T follicular helper cell (primary cell): ENCODE measurements at places on chromosomes 5 and 9.

GRCh38 chr9:137504432-137504777 lies 45.3 kb upstream of the NSMF start:
- no peak for DNase-seq

DNA sequence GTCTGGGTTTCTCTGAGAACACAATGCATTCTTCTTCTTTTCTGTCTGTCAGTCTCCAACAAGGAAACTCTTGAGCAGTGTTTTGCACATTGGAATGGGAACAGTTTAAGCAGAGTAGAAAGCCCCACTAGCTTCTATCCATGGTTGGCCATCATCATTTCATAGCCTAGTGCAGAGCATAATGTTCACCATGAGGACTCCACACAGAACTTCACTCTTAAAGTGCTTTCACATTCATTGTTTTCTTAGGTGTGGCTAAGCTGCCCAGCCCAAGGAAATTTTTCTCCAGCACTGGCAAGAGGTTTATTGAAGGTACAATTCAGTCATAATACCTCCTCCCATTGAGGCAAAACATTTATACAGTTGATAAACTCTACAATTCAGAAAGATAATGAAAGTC lies 503.0 kb upstream of the CD180 start:
- DNase-seq = no peak

DNA sequence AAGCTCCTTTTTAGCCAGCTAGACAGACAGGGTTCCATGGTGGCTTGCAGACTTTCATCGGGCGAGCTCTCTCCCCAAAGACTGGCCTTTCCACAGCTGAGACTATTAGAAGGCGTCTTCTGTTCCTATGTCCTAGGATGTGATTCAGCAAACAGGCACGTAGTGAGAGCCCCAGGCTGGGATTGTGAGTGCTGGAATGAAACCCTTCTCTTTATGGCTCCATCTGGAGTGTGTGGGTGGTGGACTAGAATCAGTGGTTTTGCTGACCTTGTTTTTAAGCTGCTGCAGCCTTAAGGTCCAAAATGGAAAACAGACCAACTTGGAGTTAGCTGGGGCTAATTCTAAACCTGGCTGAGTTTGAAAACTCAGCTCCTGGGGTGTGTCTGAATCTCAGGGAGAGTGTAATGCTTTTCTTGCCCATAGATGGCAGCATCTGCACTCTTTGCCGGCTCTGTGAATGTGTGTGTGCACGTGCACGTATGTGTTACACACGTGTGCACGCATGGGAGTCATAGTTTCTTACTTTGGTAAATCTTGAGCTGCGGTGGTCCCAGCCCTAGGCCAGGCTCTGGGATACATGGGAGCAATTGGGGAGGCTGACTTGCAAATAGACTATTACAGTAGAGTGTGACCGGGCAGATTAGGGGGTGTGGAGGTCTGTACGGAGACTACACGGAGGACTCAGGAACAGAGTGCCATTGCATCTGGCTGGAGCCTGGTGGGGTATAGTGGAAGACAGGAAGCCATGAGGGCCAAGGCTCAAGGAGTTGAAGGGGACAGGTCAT lies 10.7 kb downstream of the GSN start:
- no peak for DNase-seq

DNA sequence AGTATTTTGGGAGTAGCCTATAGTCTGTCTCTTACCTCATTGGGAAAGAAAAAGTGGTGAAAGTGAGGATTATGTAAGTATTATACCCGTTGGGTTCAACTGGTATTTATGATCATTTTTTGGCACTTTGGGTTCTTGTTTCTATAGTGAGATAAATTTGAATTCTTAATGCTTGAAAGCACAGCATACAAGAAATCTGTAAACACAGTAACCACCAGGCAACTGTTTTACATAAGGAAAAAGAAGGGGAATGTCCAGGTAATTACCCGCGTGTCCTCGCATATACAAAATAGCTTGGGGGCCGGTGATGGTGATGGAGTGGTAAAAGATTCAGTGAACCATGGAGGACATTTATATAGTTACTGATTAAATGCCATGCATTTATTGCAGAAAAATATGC lies 60.5 kb downstream of the BASP1 start:
- no peak for DNase-seq

DNA sequence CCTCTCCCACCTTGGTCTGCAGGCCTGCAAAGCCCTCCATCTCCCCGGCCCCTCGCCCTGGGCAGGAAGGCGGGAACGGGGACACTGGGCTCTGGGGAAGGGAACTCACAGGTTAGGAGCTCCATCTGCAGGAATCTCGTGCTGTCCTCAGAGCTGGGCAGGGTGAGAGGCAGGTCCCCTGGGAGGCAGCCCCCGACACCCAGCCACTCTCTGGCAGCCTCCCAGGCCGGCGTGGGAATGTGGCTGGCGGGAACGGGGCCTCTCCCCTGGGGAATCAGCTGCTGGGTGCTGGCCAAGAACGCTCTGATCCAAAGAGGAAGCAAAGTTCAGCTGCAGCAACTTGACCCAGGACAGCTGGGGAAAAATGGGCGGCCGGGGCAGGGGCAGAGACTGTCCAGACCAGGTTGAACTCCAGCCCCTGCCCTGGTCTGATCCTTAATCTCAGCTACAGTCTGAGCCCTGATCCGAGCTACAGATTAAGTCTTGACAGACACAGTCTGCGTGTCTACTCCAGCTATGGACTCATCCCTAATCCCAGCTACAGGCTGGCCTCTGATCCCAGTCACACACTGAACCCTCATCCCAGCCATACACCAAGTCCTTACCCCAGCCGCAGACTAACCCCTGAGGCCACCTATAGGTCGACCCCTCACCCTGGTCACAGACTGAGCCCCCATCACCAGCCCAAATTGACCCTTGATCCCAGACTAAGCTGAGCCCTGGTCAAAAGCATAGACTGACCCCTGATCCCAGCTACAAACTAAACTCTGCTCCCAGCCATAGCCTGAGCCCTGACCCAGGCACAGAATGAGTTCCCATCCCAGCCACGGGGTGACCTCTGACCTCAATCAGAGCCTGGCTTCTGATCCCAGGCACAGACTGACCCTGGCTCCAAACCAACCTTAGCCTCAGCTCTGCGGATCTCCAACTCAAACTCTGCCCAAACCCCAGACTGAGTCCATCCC lies 37.3 kb upstream of the EGFL7 start:
- DNase-seq = no peak

DNA sequence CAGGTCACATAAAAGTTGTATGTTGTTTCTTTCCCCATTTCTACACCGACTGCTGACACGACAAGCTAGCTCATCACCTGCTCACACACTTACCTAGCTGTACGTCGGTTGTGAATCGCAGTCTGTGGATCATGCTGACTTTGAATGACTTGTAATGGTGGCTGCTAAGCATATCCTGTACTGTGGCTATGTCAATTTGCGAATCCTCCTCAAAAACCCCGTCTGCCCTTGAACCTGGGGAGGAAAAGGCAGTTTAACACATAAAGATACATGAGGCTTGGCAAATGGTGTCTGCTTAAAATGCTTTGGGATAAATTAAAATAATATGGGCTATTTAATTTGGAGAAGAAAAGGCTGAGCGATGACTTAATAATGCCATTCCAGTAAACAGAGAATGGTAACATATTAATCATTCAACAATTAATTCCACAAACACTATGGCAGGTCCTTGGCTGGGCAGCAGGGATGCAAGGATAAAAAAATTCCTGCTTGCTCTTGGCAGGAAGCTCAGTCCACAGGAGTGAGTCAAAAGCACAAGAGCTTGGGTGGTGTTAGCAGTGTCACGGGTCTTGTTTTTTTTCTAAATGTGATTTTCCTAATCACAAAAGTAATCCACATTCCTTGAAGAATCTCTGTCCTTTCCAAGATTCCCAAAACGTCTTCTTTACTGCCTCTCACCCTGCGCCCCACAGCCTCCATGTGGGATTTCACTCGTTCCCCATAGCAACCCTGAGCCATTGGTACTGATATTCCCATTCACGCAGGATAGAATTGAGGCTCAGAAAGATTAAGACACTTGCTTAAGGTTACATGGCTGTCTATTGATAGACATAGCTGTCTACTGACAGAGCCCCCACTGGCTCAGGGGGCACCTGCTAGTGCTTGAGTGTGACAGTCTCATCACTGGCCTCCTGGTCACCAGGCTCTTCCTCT lies 222.4 kb downstream of the MAPKAP1 start:
- DNase-seq = no peak

DNA sequence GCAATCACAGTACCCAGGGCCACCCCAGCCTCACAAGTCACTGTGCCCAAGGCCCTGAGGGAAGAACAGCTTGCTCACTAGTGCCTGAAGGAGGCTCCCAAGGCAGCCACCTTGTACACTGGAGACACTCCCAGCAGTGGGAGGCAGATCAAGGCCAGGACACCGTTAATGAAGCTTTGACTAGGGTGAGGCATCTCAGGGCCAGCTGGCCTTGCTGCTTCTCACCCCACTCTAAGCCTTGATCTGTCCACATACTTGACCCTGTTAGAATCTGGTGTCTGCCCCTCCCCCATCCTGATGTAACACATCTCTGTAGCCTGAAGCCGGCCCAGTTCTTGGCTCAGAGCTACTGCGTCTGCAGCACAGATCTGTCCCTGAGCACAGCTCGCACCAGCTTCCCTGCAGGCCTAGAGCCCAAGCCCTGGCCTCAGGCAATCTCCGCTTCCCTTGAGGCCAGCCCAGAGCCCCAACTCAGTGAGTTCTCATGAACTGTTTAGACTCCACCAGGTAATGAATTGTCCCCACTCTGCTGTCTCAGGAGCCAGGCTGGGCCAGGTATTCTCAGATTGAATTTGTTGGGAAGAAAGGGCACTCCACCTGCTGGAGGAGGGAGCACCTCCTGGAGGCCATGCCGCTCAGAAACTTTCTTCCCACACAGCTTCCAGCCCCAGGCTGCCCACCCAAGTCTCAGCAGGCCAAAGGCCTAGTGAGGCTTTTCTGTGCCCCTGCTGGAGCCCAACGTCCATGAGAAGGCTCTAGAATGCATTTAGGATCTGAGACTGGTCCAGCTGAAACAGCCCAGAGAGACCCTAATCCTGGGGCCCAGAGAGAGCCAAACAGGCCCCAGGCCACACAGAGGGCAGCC lies 13.4 kb upstream of the JADE2 start:
- DNase-seq = no peak

- DNase-seq = no peak
Observed at GRCh38 chr5:80139466-80139972, 104.4 kb downstream of the THBS4 start.

- no peak for DNase-seq
Observed at GRCh38 chr5:33588654-33589372, 148.0 kb downstream of the TARS1 start.

- no peak for DNase-seq
Observed at GRCh38 chr9:93087971-93088655, 7.9 kb upstream of the CARD19 start.

DNA sequence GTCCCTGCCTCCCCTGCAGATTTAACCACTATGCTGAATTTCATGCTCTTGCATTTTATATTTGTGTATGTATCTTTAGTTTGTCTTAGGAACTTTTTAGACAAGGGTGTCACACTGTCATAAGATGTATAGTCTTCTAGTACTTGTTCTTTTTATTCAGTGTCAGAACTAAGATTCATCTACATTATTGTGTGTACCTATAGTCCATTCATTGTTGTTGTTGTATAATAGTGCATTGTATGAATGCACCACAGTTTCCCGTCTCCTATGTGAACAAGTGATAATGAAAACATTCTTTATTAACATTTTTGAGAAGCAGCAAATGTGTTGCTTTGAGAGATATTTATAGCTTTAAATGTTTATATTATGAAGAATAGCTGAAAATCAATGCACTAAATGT lies 45.9 kb downstream of the SFXN1 start:
- DNase-seq = no peak

- DNase-seq = no peak
Observed at GRCh38 chr9:73617586-73617985, 465.9 kb downstream of the ANXA1 start.

DNA sequence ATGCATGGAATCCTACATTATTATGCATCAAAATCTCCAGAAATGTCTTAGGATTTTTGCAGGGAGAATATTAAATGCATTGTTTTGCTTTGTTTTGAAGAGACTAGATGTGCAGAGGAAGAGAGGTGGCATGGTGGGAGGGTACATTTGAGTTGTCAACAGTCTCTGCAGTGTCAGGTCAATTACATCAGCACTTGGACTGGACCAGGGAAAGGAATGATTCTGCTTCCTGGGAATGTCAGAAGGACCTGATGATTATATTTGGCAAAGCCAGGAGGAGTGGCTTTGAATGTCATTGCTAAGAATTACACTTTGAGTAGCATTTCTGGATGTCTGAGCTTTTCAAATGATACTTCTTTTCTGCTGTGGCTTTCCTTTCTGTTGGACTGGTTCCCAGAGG lies 17.5 kb upstream of the TMEFF1 start:
- DNase-seq = no peak

- DNase-seq = no peak
Observed at GRCh38 chr9:115598751-115599150, 480.8 kb upstream of the TNC start.

GRCh38 chr5:113204525-113205161 lies 228.0 kb downstream of the DCP2 start:
- no peak for DNase-seq

DNA sequence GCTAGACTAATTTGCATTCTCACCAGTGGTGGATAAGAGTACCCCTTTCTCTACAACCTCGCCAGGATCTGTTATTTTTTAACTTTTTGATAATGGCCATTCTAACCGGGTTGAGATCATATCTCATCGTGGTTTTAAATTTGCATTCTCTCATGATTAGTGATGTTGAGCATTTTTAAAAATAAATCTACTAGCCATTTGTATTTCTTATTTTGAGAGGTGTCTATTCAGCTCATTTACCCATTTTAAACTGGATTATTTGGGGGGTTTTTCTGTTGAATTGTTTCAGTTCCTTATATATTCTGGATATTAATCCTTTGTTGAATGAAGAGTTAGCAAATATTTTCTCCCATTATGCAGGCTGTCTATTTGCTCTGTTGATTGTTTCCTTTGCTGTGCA lies 139.6 kb downstream of the ARSB start:
- DNase-seq = no peak

DNA sequence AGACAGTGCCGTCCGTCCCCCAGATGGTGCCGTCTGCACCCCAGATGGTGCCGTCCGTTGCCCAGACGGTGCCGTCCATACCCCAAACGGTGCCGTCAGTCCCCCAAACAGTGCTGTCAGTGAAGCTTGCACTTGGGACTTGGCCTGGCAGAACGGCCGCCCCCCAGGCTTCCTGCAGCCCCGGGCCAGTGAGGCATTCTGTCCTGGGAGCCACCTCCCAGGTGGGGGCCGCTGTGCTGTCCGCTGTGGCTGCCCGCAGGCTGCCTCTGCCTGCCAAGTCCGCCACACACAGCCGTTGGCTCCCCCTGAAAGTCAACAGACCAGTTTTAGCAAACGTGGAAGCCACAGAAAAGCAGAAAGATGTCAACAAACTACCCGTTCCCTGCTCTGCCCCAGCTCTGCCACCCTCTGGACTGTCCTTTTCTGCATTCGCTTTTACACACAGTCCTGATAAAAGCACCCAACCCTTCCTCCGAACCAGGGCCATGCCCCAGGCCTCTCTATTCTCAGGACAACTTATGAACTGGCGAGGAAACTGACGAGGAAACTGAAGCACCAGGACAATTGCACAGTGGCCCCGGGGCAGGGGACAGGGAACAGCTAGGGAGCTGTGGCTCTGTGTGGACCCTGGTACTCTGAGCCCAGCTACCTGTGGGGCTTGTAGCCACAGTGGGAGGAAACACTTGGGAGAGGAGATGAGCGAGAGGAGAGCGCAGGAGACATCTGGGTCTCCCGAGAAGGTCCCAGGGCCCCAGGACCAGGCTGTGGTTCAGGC lies 39.6 kb upstream of the RXRA start:
- no peak for DNase-seq

GRCh38 chr5:89262030-89262429 lies 379.0 kb upstream of the MEF2C start:
- DNase-seq = no peak
